ENCODE measurements at places on chromosomes 5 and 9.

- no peak for DNase-seq
Observed at GRCh38 chr9:137085920-137086530, 760 bp upstream of the MAN1B1 start.

GRCh38 chr9:20319241-20319640 lies 303.1 kb downstream of the MLLT3 start:
- DNase-seq, result no peak

GRCh38 chr5:115963566-115963965 lies 1.3 kb downstream of the LVRN start:
- no peak for DNase-seq

GRCh38 chr5:178286226-178287090 lies 53.9 kb upstream of the PHYKPL start:
- DNase-seq, result no peak

GRCh38 chr5:2876183-2876582 lies 124.7 kb upstream of the IRX2 start:
- DNase-seq, result no peak

DNA sequence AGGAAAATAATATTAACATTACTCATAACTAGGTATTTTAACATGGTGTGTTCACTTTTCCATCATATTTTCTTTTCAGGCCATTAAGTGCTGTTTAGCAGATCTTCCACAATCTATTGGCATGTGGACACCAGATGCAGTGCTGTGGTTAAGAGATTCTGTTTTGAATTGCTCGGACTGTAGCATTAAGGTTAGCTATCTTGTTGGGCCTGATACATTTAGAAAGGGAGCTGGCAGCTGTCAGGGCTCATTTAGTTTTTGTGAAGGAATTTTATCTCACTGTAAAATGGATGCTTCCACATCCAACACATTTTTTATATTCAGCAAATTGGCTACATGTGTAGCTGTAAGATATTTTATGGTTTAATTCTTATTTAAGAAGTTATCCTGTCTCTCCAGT lies 20.7 kb upstream of the TMOD1 start:
- DNase-seq, result no peak

DNA sequence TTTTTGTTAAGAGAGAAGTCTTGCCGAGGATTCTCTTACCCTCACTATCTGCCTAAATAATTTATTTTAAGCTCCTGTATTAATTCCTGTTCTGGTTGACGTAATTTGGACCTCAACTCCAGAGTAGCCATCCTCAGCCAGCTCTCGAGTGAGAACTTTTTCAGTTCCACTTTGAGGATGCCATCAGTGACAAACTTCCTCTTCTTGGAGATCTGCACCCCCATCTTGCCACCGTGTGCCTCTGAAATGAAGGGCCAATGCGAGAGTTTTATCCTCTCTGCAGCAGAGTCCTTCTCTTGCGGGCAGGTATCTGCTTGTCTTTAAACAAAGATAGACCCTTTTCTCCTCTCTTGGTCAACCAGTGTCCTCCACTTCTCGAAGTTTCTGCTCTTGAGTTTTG lies 19.5 kb upstream of the TMEM174 start:
- DNase-seq, result no peak

DNA sequence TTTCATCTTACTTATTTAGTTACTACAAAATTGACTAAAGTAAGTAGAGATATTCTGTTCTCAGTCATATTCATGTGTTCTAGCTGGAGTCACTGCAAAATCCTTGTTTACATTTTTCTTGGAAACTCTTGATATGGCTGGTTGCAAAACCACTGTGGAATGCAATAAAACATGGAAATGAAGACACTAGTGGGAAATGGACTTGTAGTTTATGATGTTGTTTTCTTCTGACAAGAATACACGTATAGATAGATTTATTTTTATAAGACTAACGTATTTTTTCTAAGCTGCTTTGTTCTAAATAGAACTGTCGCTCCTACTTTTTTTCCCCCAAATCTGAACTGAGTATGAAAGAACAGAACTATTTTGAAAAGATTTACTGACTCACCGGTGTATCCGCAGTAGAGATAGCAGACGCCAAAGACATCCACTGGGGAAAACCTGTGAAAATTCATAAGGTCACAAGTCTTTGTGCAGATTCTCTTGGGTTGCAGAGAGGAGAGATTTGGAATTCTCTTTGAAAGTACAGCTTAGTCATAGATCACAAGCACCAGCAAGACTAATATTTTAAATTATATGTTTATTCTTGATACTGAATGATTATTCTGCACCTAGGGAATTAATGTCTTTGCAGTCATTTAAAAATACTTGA lies 119.6 kb upstream of the TAF11L2 start:
- no peak for DNase-seq

GRCh38 chr9:121551985-121552753 lies 52.5 kb upstream of the GGTA1 start:
- DNase-seq, result no peak

DNA sequence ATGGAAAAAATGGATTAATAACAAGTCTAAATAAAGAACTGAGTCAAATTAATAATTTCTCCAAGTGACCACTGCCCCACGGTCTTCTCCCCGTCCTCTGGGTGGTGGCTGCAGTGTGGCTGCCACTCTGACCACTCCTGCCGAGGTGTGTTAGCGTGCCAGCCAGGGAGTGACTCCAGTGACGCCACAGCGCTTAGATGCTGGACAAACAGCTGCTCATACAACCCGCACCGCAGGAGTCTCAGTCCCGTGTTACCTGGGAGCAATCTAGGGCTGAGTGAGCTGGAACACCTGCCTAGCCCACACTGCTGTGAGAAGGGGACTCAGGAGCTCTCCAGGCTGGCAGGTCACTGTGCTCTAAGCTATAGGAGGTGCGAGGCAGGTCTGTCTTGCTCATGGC lies 10.2 kb downstream of the MAPK9 start:
- DNase-seq, result no peak

All from GM12892 (cell line).